T-cell (primary cell): ENCODE measurements at places on chromosomes 6 and 20.

- DNase-seq = no peak
- no peaks in the 10 kb centered on the region for H3K36me3 ChIP-seq
- no peaks in the 10 kb centered on the region for H3K27me3 ChIP-seq
Measured at GRCh38 chr6:17945111-17945510, 42.3 kb downstream of the KIF13A start.

DNA sequence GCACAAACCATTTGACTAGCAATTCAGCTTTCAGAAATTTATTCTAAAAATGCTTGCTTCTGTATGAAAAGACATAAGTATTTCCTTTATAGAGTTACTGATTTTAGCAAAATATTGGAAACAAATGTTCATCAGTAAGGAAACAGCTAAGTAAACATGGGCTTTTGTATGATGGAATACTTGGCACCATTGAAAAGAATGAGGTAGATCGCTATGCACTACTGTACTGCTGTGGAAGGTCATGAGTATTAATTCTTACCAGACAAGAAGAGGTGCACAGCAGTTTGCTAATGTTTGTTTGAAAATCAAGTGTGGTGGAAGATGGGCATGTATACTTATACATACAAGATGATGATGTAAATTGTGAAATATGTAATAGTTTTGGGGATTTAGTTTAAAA, 73.0 kb downstream of the FARS2 start:
- H3K27me3 ChIP-seq = no peaks in the 10 kb centered on the region
- no peaks in the 10 kb centered on the region for H3K36me3 ChIP-seq
- H3K27ac ChIP-seq = no peak overlapping the region
- H3K4me3 ChIP-seq = no peak overlapping the region
- no peak for DNase-seq
- H3K4me1 ChIP-seq = no peaks in the 10 kb centered on the region

- no peaks in the 10 kb centered on the region for H3K36me3 ChIP-seq
- peaks cover 35% of the 10 kb centered on the region for H3K4me1 ChIP-seq
- H3K27ac ChIP-seq = no peak overlapping the region
Measured at GRCh38 chr6:137702791-137703424, 164.2 kb upstream of the TNFAIP3 start.

GRCh38 chr6:86586195-86586594, 351.1 kb upstream of the HTR1E start:
- DNase-seq = no peak
- no peak overlapping the region for H3K4me3 ChIP-seq
- H3K36me3 ChIP-seq = no peaks in the 10 kb centered on the region
- no peaks in the 10 kb centered on the region for H3K27me3 ChIP-seq

GRCh38 chr6:148771896-148772554, 25.2 kb downstream of the UST start:
- no peak overlapping the region for H3K27ac ChIP-seq
- no peaks in the 10 kb centered on the region for H3K27me3 ChIP-seq
- no peaks in the 10 kb centered on the region for H3K36me3 ChIP-seq
- H3K4me3 ChIP-seq = no peak overlapping the region

- H3K4me3 ChIP-seq = no peak overlapping the region
- no peak overlapping the region for H3K27ac ChIP-seq
- H3K27me3 ChIP-seq = no peaks in the 10 kb centered on the region
- H3K4me1 ChIP-seq = no peaks in the 10 kb centered on the region
Measured at GRCh38 chr6:139939189-139939979, 564.9 kb upstream of the CITED2 start.

DNA sequence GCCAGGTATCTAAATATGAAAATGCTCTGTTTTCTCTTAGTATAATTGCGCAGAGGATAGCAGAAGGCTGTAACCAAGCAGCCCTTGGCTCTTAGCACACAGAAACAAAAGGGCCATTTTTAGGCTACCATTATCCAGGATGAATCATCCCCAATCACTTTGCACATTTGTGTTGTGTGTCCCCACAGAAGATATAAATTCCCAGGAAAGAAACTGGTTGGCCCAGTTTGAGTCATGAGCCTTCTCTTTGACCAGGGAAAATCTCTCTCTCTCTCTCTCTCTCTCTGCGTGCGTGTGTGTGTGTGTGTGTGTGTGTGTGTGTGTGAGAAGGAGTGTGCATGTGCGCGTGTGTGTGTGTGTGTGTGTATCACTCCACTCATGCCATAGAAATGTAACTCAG, 178.5 kb downstream of the FRK start:
- no peaks in the 10 kb centered on the region for H3K4me1 ChIP-seq
- H3K36me3 ChIP-seq = no peaks in the 10 kb centered on the region
- no peak overlapping the region for H3K4me3 ChIP-seq
- DNase-seq = no peak
- no peaks in the 10 kb centered on the region for H3K27me3 ChIP-seq

GRCh38 chr20:34874094-34874654, 1.5 kb upstream of the GGT7 start:
- H3K27me3 ChIP-seq = no peaks in the 10 kb centered on the region
- no peaks in the 10 kb centered on the region for H3K36me3 ChIP-seq
- H3K4me1 ChIP-seq = peaks cover 14% of the 10 kb centered on the region
- DNase-seq = peak; percentile 19
- no peak overlapping the region for H3K4me3 ChIP-seq

- H3K27ac ChIP-seq = no peak overlapping the region
- no peaks in the 10 kb centered on the region for H3K4me1 ChIP-seq
- no peaks in the 10 kb centered on the region for H3K27me3 ChIP-seq
- no peak for DNase-seq
- H3K4me3 ChIP-seq = no peak overlapping the region
Measured at GRCh38 chr6:72890671-72891070, 268.8 kb downstream of the KCNQ5 start.

DNA sequence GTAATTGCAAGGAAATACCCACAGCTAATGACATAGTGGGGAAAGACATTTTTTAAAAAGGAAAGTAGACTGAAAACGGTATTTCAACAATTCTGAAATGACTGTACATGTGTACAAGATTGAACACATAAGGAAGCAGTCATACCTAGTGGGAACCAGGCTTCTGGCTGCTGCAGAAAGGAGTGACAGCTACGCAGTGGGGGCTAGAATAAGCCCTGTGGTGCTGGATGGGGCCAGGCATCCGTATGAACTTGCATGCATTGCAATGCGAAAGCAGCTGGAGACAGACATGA, 54.9 kb upstream of the GPR31 start:
- DNase-seq = no peak
- H3K4me1 ChIP-seq = no peaks in the 10 kb centered on the region
- H3K27ac ChIP-seq = no peak overlapping the region

DNA sequence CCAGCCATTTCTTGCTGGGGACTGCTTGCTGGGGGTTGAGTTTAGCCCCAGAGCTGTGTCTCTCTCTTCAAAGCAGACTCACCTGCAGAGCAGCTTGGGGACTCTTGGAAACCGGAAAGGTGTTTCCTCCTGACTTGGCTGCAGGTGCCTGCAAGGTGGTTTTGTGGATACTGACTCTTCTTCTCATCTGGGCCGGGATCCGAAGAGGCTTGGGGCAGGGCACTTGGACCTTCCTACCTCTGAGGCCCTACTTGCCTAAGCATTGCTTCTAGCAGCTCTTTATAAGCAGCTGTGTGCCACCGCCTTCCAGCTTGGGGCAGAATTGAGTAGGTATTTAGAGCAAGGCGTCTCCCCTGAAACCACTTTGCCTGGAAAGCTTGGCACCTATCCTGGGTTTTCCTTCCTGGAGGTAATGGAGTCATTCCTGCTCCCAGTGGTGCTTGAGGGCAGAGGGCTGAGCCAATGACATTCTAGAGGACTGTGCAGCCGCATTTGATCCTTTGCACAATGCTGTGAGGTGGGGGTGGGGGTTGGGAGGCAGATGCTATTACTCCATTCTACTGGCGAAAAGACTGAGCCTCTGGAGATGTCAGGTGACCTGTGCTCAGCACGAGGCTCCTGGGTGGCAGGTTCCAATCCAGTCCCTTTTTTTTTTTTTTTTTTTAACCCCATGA, 3.4 kb upstream of the CTSZ start:
- H3K36me3 ChIP-seq = no peaks in the 10 kb centered on the region
- peak; percentile 1 for DNase-seq
- no peak overlapping the region for H3K27ac ChIP-seq
- no peaks in the 10 kb centered on the region for H3K27me3 ChIP-seq
- no peak overlapping the region for H3K4me3 ChIP-seq

- no peaks in the 10 kb centered on the region for H3K27me3 ChIP-seq
- no peak overlapping the region for H3K27ac ChIP-seq
- DNase-seq = no peak
- no peaks in the 10 kb centered on the region for H3K36me3 ChIP-seq
- H3K4me1 ChIP-seq = no peaks in the 10 kb centered on the region
- no peak overlapping the region for H3K4me3 ChIP-seq
Measured at GRCh38 chr6:36361071-36361470, 24.4 kb upstream of the BNIP5 start.

DNA sequence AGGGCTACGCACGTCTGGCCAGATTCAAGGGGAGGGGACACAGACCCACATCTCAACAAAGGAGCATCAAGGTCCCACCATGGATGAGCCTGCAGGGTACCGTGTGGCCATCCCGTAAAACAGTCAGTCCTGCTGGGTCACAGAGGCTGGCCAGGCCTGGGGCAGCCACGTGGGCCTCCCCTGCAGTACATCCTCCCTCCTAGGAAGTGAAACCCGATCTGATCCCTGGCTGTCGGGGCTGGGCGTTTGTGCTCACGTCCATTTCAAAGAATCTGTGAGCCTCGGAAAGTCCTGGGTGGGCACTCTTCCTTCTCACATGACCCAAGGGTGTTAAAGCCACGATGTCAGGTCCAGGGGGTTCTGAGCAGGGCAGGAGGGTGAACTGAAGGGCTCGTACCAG, 14.3 kb downstream of the SULF2 start:
- no peak overlapping the region for H3K27ac ChIP-seq
- peaks cover 8% of the 10 kb centered on the region for H3K27me3 ChIP-seq
- no peak for DNase-seq
- no peak overlapping the region for H3K4me3 ChIP-seq
- H3K36me3 ChIP-seq = no peaks in the 10 kb centered on the region
- no peaks in the 10 kb centered on the region for H3K4me1 ChIP-seq

DNA sequence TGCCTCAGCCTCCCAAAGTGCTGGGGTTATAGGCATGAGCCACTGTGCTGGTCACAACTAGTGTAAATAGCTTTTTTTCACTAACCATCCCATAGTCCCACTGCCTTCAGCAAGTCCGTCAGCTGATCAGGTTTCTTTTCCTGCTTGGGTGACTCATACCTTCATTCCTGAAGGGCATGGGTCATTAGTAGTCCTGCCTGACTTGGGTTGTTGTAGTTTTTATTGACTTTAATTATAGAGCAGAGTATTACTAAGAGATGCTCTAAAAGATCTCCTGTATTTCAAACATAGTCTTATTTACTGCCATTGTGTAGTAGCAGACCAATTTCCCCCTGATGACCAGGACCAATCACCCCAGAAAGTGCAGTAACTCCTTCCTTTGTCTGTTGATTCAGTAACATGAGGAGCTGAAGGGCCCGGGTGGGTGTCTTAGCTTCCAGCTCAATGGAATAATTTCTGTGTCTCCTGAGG, 25.8 kb downstream of the HLA-C start:
- no peak overlapping the region for H3K4me3 ChIP-seq
- H3K4me1 ChIP-seq = peaks cover 2% of the 10 kb centered on the region

- DNase-seq = no peak
- H3K27me3 ChIP-seq = peaks cover 21% of the 10 kb centered on the region
- peaks cover 19% of the 10 kb centered on the region for H3K4me1 ChIP-seq
- H3K4me3 ChIP-seq = no peak overlapping the region
- peak overlapping the region; percentile 75 for H3K27ac ChIP-seq
Measured at GRCh38 chr6:166257911-166258318, 50.3 kb downstream of the PRR18 start.
